T-helper 17 cell (primary cell): ENCODE measurements at places on chromosomes 7 and 10.
A peak's percentile ranks its signal among the peaks of the same experiment; 100 is the strongest.

- no peak for DNase-seq
- H3K4me3 ChIP-seq, result no peak overlapping the region
- H3K27me3 ChIP-seq, result peaks cover 54% of the 10 kb centered on the region
- H3K4me1 ChIP-seq, result peaks cover 13% of the 10 kb centered on the region
- H3K27ac ChIP-seq, result no peak overlapping the region
Measured at GRCh38 chr10:27618906-27619305, 114.8 kb downstream of the RAB18 start.

- no peaks in the 10 kb centered on the region for H3K27me3 ChIP-seq
- H3K4me1 ChIP-seq, result no peaks in the 10 kb centered on the region
Measured at GRCh38 chr10:51397695-51398094, 301.7 kb downstream of the CSTF2T start.

DNA sequence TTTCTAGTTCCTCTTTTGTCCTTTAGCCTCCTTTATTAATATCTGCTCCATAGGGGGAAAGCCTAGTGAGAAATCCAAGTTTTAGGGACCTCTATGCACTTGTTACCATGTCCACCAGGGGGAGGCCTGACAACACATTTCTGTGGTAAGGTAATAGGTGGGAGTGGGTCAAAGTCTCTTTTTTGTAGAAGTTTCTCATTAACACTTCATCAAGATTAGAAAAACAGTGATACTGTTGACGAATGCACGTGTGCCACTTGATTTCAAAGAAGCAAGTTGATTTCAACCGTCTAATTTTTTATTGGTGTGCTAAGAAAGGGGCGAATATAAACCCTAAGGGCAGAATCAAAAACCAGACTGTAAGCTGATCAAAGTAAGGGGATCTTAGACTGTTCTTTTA lies 30.6 kb downstream of the CISD1 start:
- DNase-seq, result peak; percentile 16
- no peaks in the 10 kb centered on the region for H3K4me1 ChIP-seq
- peaks cover 2% of the 10 kb centered on the region for H3K36me3 ChIP-seq
- no peak overlapping the region for H3K4me3 ChIP-seq

DNA sequence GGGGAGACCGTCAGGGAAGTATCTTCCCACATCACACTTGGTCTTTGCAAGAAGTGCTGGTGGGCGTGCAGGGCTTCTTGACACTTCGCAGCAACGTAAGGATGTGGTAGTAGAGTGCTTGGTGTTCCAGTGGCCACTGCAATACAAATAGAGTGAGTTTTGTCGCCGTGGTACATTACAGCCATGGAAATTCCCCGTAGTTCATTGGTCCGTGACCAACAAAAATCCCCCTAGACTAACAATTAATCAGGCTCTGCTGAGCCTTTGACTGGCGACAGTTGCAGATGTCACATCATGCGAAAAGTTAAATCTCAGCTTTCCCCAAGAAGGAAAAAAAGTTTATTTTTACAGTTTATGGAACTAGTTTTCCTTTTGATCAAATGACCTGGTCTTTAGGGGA lies 134.7 kb downstream of the MGMT start:
- H3K27me3 ChIP-seq, result no peaks in the 10 kb centered on the region
- H3K4me1 ChIP-seq, result no peaks in the 10 kb centered on the region
- H3K36me3 ChIP-seq, result peaks cover 3% of the 10 kb centered on the region
- DNase-seq, result no peak
- no peak overlapping the region for H3K4me3 ChIP-seq

DNA sequence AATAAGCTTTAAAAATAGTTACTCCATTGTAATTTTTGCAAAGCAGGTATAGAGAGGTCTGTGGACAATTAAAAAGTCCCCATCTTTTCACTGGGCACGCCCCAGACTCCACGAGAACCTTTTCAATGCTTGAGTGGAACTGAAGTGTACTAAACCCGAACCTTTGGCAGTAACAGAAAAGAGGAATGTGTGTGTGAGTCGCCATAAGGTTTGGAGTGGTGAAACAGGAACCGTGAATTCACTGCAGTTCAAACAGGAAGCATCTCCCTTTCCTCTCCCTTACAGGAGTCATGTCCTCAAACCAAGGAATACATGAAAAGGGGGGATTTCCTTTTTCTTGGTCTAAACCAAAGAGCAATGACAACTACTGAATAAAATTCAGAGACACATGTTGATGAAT lies 23.2 kb downstream of the NDUFB2 start:
- peaks cover under 1% of the 10 kb centered on the region for H3K36me3 ChIP-seq
- H3K4me1 ChIP-seq, result peaks cover 12% of the 10 kb centered on the region
- no peak overlapping the region for H3K4me3 ChIP-seq
- DNase-seq, result no peak

- H3K27ac ChIP-seq, result no peak overlapping the region
- no peak overlapping the region for H3K4me3 ChIP-seq
- H3K27me3 ChIP-seq, result no peaks in the 10 kb centered on the region
Measured at GRCh38 chr7:918441-919113, 35.9 kb downstream of the ADAP1 start.
